HEK293T (cell line): ENCODE measurements at places on chromosomes 3 and 15.

DNA sequence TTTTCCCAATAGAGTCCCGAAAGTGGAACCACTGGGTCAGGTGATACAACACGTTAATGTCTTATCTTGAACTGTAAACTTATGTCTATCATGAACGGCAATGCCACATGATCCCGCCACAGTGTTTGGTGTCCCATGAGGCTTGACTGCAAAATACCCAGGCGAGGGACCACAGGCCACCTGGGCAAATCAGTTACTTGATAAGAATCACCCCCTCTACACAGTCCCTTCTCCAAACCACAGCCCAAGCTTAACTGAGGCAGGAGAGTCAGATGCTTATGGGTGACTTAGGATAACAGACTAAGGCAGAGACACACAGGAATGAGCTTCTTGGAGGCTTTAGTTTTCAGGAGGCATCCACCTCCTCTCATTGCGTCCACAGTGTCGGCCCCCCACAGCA lies 42.9 kb upstream of the SNRPA1 start:
- DNase-seq = no peak

GRCh38 chr15:82530606-82531379 lies 9.5 kb downstream of the RPS17 start:
- peak; percentile 73 for DNase-seq

- no peak for DNase-seq
Observed at GRCh38 chr3:132872711-132873110, 150.5 kb upstream of the NPHP3 start.

DNA sequence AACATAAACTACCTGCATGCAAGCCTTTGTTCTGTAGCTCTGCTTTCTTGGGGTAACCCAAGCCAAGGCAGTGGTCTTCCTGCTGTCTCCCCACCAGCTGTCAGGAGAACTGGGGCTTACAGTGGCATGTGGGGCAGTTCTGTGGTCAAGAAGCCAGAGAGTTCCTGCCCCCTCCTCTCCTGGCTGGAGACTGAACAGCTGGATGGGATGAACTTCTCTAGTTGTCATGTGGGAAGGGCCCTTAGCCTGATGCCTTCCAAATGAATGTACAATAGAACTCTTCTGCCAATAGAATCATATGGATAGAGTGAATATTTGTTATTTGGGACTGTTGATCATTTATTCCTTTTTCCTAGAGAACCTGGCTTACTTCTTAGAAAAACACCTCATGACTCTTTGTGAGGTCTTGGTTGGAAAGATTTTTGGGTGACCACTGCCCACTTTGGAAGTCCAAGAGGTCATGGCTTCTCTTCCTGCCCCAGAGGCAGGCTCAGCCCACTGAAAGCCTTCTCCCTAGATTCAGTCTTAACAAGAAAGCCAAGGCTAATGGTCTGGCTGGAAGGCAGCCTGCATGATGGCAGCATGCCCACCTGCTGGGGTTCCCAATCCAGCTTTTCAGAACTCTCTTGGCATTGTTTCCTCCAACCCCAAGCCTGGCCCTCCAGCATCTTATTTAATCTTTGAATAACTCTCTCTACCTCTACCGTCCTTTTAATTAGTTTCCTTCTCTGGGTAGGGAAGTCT lies 462.9 kb upstream of the PROK2 start:
- no peak for DNase-seq

GRCh38 chr3:62201438-62202035 lies 171.8 kb downstream of the FEZF2 start:
- DNase-seq = peak; percentile 49

DNA sequence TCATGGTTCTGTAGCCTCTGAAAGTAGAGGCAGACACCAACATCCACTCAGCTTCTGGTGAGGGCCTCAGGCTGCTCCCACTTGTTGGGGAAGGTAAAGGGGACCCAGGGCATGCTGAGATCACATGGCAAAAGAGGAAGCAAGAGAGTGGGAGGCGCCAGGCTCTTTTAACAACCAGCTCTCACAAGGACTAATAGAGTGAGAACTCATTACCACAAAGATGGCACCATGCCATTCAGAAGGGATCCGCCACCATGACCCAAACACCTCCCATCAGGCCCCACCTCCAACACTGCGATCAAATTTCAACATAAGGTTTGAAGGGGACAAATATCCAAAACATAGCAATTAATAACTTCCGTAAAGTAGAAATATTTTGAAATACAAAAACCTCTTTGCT lies 192.3 kb downstream of the OCA2 start:
- no peak for DNase-seq

DNA sequence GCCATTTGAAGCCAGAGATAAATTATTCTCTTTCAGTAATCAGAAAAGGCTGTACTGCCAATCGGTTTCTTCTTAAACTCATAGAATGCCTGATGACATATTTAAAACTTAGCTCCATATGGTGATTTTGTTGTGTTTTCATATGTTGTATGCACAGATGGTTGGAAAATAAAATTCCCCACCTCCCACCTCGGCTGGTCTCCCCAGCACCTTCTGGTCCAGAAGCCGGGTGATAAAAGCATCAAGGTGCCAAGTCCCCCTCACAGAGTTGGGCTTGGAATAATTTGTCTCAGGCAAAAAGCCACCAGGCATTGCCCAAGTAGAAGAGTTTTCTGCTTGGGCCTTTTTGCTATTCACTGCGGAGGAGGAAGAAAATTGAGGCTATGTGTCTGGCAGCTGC lies 18.4 kb downstream of the LARS2 start:
- no peak for DNase-seq

DNA sequence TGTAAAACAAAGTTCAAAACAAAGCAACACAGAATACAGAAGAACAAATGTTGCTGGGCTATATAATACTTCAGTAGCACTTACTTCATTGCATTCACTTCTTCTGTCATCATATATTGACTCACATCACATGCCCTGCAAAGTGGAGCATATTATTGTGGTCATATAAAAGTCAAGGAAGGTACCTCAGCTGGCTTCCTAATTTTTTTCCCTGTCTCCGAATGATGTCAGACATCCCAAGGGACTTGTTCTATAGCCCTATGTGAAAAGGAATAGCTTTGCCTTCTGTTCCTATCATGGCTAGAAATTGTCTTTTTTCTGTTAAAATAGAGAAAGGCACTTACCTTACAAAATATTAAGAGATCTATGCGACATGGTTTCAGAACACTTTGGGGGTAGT lies 109.4 kb downstream of the LRTM1 start:
- DNase-seq = no peak

- DNase-seq = no peak
Observed at GRCh38 chr15:61126811-61127210, 102.3 kb downstream of the RORA start.

DNA sequence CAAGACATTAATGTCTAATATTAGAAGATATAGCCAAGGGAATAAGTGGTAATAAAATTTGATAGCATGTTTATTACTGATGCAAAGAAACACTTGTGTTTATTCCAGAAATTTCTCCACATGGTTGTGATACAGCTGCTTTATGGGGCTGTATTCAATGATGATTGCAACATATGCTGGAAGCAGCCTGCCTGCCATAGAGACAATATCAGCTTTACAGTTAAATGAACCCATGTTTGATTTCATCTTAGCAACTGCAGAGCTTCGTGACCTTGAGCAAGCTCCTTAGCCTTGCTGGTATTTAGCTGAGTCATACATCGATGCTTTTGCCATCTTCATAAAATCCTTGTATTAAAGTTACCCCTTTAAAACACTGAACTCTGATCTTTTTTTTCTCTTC lies 168.1 kb upstream of the STAC start:
- DNase-seq = no peak

GRCh38 chr3:188431040-188431439 lies 277.1 kb downstream of the LPP start:
- DNase-seq = no peak

DNA sequence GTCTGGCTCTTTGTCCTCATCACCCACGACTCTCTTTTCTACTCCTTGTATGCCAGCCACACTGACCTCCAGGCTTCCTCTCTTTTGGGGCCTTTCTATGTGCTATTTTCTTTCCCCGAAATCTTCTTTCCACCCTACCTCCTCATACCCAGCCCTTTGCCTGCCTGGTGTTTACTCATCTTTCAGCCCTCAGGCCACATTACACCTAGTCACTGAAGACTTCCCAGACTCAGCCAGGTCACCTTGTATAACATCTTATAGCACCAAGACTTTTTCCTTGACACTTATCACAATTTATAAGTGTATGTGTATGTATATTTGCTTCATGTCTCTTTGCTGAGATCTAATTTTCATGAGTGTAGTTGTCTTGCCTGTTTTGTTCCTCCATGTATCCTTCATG lies 396.4 kb downstream of the NLGN1 start:
- DNase-seq = no peak

DNA sequence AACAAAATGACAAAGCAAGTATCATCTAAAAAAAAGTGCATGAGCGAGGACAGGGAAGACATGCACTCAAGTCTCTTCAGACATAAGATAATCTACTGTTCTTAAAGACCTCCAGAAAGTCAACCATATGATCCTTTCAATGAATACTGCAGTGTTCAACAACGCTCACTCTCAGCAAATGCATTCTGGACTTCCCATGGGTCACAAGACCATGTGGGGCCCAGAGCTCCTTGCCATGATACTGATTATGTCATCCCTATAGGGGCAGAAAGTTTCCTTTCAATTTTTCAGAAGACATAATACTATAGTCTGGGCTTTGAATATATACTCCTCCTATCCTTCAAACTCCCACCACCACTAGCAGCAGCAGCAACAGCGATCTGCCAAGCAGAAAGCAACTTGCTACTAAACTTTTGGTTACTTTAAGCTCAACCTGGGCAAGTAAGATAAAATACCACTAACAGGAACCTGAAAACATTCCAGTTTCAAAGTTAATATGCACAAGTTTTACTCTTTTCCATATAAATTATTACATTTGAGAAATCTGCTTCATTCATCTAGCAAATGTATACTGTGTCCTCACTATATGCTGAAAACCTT lies 143.5 kb downstream of the ADAM10 start:
- no peak for DNase-seq
